ENCODE measurements at places on chromosomes 11 and 22. TPM values are rescaled to one million over a fixed set of nuclear protein-coding genes. Genes with fewer than 3 reads are reported as not detected.

The OR52A1 gene
- not detected for total RNA-seq

The UQCR10 gene
- 53.4 TPM for total RNA-seq

The APOA4 gene
- total RNA-seq: not detected

The SHANK2 gene
- total RNA-seq: 182 TPM

GRCh38 chr22:47042861-47043496 is 280.5 kb downstream of the TBC1D22A start:
- H3K4me3 ChIP-seq: no peak overlapping the region
- H3K27ac ChIP-seq: no peak overlapping the region
- H3K27me3 ChIP-seq: no peaks in the 10 kb centered on the region
- peaks cover 16% of the 10 kb centered on the region for H3K4me1 ChIP-seq

DNA sequence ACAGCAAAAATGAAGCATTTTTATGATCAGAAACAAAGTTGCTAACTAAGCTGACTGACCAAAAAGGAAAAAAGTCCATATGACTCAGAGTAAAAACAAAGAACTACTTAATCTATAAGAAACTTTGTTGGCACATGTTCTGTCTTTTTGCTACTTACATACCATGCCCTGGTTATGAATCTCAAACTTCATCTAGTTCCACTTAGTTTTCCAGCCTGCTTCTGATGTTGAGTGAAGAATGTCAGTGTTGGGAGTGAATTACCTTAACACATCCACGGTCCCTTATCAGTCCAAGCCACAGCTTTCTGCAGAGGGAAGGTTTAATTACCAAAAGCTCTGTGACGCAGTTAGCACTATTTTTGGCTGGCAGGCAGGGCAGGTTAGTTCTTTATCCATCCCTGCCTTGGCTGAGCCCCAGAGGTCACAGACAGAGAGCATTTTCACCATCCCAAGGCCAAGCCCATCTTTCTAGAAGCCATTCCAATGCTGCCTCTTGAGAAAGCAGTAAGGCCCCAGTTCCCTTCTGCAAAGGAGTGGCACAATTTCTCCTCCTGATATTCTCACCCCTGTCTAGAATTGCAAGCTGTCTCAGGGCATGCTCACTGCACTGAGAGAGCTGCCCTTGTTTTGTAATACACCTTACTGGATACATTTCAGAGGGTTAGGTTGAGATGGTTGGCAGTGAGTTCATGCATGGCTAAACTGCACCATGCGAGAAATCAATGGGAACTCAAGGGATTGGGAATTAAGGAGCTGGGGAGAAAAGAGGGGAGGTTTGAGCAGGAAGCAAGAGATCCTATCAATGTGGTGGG is 67.1 kb downstream of the SLC1A2 start:
- no peak overlapping the region for H3K27ac ChIP-seq
- no peak for DNase-seq
- no peaks in the 10 kb centered on the region for H3K4me1 ChIP-seq
- H3K4me3 ChIP-seq: no peak overlapping the region
- H3K27me3 ChIP-seq: no peaks in the 10 kb centered on the region

GRCh38 chr11:78957476-78958245 is 383.0 kb upstream of the NARS2 start:
- H3K27me3 ChIP-seq: no peaks in the 10 kb centered on the region
- no peak overlapping the region for H3K4me3 ChIP-seq
- H3K36me3 ChIP-seq: no peaks in the 10 kb centered on the region
- no peak for DNase-seq

- DNase-seq: peak; percentile 73
- no peak overlapping the region for H3K4me3 ChIP-seq
- no peaks in the 10 kb centered on the region for H3K27me3 ChIP-seq
- peaks cover 7% of the 10 kb centered on the region for H3K4me1 ChIP-seq
- peaks cover 65% of the 10 kb centered on the region for H3K36me3 ChIP-seq
Observed at GRCh38 chr11:763073-763463, 14.2 kb downstream of the GATD1 start.

DNA sequence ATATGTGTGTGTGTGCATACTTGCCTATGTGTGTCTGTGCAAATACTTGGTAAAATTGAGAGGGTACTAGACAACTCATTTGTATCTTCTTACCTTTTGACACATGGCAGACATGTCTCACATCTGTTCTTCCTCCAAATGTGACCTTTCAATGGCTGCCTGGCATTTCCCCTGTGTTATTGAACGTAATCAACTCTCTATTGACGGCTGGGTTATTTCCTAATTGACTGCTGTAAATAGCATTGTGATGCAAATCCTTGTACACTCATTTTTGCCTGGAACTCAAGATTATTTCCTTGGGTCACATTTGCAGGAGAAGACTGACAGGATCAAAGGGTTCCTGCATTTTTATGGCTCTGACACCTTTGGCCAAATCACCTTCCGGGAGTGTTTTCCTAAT is 37.4 kb downstream of the KCNQ1 start:
- no peak overlapping the region for H3K4me3 ChIP-seq
- DNase-seq: no peak
- no peaks in the 10 kb centered on the region for H3K27me3 ChIP-seq
- no peak overlapping the region for H3K27ac ChIP-seq
- H3K36me3 ChIP-seq: no peaks in the 10 kb centered on the region

- no peak overlapping the region for H3K4me3 ChIP-seq
- H3K36me3 ChIP-seq: peaks cover 4% of the 10 kb centered on the region
- no peak overlapping the region for H3K27ac ChIP-seq
- DNase-seq: no peak
Observed at GRCh38 chr22:37684803-37685615, 1.1 kb upstream of the NOL12 start.

- DNase-seq: no peak
- H3K36me3 ChIP-seq: no peaks in the 10 kb centered on the region
- H3K27ac ChIP-seq: no peak overlapping the region
- H3K4me3 ChIP-seq: no peak overlapping the region
- no peaks in the 10 kb centered on the region for H3K27me3 ChIP-seq
- H3K4me1 ChIP-seq: no peaks in the 10 kb centered on the region
Observed at GRCh38 chr22:48418831-48419230, 1408.8 kb downstream of the BRD1 start.

DNA sequence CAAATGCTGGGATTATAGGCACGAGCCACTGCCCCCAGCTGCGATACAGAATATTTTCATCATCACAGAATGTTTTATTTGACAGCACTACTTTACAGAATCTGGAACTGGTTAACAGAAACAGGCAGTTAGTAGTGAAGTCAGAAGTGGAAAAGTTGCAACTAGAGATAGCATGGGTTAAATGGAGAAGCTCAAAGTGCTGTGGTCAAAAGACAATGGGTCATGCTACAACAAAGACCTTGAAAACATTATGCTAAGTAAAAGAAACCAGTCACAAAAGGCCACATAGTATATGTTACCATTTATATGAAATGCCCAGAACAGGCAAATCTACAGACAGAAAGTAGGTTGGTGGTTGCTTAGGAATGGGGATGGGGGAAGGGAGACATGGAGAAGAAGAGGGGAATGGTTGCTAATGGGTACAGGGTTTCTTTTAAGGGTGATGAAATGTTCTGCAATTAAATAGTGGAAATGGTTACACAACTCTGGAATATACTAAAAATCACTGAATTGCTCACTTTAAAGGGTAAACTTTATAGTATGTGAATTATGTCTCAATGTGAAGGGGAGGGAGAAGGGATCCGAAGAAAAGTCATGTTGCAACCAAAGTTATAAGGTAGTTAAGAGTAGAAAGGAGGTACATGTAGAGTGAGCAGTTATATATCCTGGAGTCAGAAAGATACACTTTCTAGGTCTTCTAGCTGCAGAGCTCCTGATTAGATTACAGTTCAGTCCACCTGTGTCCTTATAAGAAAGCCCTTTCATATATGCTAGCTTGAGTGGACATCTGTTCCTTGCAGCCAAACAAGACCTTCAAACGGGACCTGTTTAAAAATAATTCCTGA is 46.3 kb upstream of the RAPSN start:
- H3K4me3 ChIP-seq: no peak overlapping the region
- no peak for DNase-seq
- H3K36me3 ChIP-seq: peaks cover 8% of the 10 kb centered on the region
- H3K4me1 ChIP-seq: peaks cover 25% of the 10 kb centered on the region
- H3K27ac ChIP-seq: no peak overlapping the region

GRCh38 chr11:16630651-16631050 is 107.8 kb upstream of the C11orf58 start:
- no peak for DNase-seq
- H3K27me3 ChIP-seq: no peaks in the 10 kb centered on the region
- no peaks in the 10 kb centered on the region for H3K4me1 ChIP-seq
- H3K27ac ChIP-seq: no peak overlapping the region
- no peak overlapping the region for H3K4me3 ChIP-seq
- no peaks in the 10 kb centered on the region for H3K36me3 ChIP-seq

DNA sequence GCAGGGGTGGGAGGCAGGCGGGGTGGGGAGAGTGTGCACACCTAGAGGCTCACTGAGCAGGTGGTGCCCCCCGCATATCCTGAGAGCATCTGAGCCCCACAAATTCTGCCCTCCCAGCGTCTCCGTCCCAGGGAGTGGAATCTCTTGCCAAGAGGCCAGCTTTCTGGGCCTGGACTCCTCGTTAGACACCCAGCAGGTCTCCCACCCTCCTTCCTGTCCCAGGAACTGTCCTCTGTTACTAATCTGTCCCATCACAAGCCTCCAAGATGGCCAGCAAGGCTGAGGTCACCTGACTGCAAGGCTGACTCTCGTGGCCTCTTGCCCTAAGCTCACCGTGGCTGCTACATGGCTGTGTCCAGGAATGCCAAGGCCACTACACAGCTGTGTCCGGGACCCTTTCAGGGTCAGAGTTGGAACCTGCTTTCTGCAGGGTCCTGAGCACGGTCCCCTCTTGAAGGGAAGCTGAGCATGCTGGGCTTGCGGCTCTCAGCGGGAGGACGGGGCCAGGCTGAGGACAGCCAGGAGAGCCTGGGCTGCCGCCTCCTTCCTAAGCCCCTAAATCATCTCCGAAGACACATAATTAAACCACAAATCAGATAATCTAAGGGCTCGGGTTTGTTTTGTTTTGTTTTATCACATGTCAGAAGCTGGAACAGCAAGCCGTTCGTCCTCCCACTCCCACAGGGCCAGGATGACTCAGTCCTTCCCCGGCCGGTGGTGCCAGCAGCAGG is 1327.3 kb downstream of the TBC1D22A start:
- H3K4me1 ChIP-seq: no peaks in the 10 kb centered on the region
- H3K27ac ChIP-seq: no peak overlapping the region
- peak; percentile 87 for DNase-seq
- H3K4me3 ChIP-seq: no peak overlapping the region
- no peaks in the 10 kb centered on the region for H3K36me3 ChIP-seq

- H3K27ac ChIP-seq: no peak overlapping the region
- H3K4me3 ChIP-seq: no peak overlapping the region
- H3K4me1 ChIP-seq: no peaks in the 10 kb centered on the region
- H3K36me3 ChIP-seq: no peaks in the 10 kb centered on the region
- no peaks in the 10 kb centered on the region for H3K27me3 ChIP-seq
- DNase-seq: peak; percentile 34
Observed at GRCh38 chr22:34414467-34415440, 494.5 kb upstream of the LARGE1 start.

DNA sequence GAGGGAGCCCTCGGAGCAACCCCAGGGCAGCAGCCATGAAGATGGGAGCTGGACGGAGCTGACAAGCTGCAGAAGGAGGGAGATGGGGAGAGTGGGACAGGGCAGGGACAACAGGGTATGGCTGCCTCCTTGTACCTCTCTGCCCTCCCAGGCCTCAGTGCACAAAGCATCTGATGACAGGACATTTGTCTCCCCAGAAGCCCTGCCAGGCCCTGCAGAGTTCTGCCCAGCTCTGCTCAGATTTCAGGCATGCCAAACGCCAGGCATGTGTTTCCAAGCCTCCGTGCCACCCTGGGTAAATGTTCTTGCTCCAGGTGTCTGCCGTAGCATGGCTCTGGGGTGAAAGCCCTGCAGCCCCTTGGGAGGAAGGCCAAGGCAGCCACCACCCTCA is 1.1 kb upstream of the IFITM10 start:
- H3K27me3 ChIP-seq: peaks cover 17% of the 10 kb centered on the region
- no peak overlapping the region for H3K27ac ChIP-seq
- peaks cover 28% of the 10 kb centered on the region for H3K4me1 ChIP-seq
- DNase-seq: no peak

GRCh38 chr22:46834021-46834737 is 71.7 kb downstream of the TBC1D22A start:
- no peaks in the 10 kb centered on the region for H3K27me3 ChIP-seq
- DNase-seq: no peak
- peaks cover 9% of the 10 kb centered on the region for H3K4me1 ChIP-seq
- no peak overlapping the region for H3K4me3 ChIP-seq
- no peak overlapping the region for H3K27ac ChIP-seq

DNA sequence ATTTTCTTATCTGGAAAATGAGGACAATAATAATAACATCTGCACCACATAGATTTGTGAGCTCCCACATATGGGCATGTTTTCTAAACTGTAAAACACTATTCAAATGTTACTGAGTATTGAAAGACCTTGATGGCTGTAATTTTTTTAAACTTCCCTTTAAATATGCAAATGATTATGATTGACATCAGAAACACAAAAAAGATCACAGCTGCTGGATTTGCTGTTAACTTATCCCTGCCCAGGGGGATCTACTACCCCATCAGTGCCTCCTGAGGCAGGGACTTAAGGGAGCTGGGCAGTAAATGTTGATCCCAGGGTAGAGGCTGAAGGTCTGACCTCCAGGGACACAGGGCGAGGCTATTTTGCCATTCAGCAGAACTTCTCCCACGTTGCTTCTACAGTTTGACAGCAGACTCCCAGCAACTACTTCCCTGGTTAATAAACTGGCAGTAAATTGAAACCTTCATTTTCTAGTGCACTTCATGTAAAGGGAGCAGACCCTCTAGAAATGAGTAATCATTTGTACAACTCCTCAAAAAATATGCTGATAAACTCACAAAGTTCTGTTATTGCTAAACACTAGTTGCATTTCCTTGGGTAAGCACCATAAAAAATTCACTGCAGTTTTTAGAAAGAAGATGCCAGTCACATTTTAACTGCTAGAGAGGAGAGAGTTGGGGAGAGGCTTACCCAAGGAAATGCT is 20.3 kb downstream of the TMPRSS5 start:
- DNase-seq: no peak
- no peak overlapping the region for H3K27ac ChIP-seq
- H3K36me3 ChIP-seq: no peaks in the 10 kb centered on the region
- H3K27me3 ChIP-seq: no peaks in the 10 kb centered on the region

GRCh38 chr11:26202754-26203153 is 129.2 kb upstream of the ANO3 start:
- H3K4me3 ChIP-seq: no peak overlapping the region
- H3K4me1 ChIP-seq: peaks cover 4% of the 10 kb centered on the region
- no peaks in the 10 kb centered on the region for H3K27me3 ChIP-seq
- DNase-seq: no peak
- no peak overlapping the region for H3K27ac ChIP-seq

DNA sequence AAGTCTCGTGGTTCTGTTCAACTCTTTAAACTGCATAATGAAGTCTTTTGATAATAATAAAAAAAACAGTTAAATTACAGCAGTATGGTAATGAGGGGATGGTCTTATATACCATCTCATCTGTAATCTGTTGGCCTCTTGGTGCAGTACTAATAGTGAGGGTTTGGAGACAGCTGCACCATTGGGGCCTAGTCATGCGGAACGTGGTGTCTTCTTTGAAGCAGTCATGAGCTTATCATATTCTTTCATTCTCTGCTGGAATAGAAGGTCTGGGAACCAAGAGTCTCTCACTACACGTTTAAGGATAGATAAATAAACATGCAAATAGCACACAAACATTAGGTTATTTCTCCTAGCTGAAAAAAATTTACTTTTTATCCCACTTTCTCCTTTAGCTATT is 40.9 kb upstream of the OR9Q1 start:
- H3K4me1 ChIP-seq: no peaks in the 10 kb centered on the region
- no peaks in the 10 kb centered on the region for H3K36me3 ChIP-seq
- DNase-seq: no peak
- no peak overlapping the region for H3K4me3 ChIP-seq
- no peaks in the 10 kb centered on the region for H3K27me3 ChIP-seq

- no peaks in the 10 kb centered on the region for H3K36me3 ChIP-seq
- H3K27ac ChIP-seq: no peak overlapping the region
- DNase-seq: no peak
- peaks cover 13% of the 10 kb centered on the region for H3K4me1 ChIP-seq
- H3K4me3 ChIP-seq: no peak overlapping the region
Observed at GRCh38 chr11:107924306-107924705, 3.9 kb upstream of the RAB39A start.

Measured in upper lobe of left lung (tissue), 6 donors.